ENCODE measurements at places on chromosomes 5 and 9. TPM values are rescaled to one million over a fixed set of nuclear protein-coding genes. Genes with fewer than 3 reads are reported as not detected.

The SNCAIP gene
- total RNA-seq: 0.54 TPM

GRCh38 chr5:75052192-75053053, at the start of gene GCNT4:
GCNT4 (minus strand) TSS chr5:75052558; CDS start chr5:75030037, 22,521 bp downstream.
- DNase-seq: peak; percentile 50

The QRFP gene
- total RNA-seq: under 0.01 TPM

The ADRB2 gene
- 3.0 TPM for total RNA-seq

Measured in hematopoietic multipotent progenitor cell (in vitro differentiated cells).